Thyroid gland (tissue), 4 donors: ENCODE measurements at places on chromosomes 2 and 18. TPM values are rescaled to one million over a fixed set of nuclear protein-coding genes. Genes with fewer than 3 reads are reported as not detected.

Gene ZEB2
- total RNA-seq = 52.1 TPM

GRCh38 chr2:1721706-1722646 is 22.3 kb downstream of the PXDN start:
- DNase-seq = no peak
- peak overlapping the region; percentile 66 for H3K27ac ChIP-seq
- H3K4me1 ChIP-seq = peaks cover under 1% of the 10 kb centered on the region
- H3K36me3 ChIP-seq = no peaks in the 10 kb centered on the region
- no peak overlapping the region for H3K4me3 ChIP-seq
- no peaks in the 10 kb centered on the region for H3K27me3 ChIP-seq

Gene EN1
- total RNA-seq = 0.11 TPM

DNA sequence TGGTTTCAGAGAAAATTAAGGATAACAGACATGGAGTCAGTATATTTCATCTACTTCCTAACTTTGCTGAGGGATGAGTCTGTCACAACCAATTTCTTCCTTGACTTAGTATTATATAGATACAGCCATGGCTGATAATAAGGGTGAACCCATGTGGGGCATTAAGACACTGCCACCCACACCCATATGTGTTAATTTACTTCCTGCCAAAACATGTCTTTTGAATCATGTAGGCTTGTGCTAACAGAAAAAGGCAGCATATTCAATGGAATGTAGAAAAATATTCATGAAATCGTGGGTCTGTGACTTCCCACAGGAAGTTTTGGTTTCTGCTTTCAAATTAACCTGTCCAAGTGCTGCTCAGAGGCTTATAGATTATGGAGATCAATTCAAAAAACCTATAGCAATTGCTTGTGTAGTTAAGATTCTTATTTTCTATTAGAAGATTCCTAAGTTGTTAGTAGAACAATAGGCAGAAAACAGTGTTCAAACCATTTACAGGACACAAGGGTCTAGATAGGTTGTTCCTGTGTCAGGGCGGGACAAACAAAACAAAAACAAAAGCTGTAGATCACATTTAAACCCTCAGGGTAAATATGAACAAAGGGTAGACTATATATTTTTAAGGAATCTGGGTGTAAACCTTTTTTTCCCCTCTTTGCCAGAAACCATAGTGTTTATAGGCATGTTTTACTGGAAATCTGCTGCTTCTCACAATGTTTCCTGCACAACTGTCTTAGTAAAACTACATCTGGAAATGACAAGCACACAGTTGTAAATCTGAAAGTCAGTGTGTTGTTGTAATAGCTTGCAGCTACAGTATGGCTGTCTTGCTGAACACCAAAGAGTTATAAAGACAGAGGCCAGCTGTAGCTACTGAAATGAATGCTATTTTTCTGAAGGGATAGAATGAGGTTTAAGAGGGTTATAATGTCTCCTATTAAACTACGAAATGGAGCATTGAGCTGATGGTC is 691.2 kb downstream of the EPHA4 start:
- no peaks in the 10 kb centered on the region for H3K4me1 ChIP-seq
- no peak overlapping the region for H3K4me3 ChIP-seq
- H3K27ac ChIP-seq = no peak overlapping the region
- no peaks in the 10 kb centered on the region for H3K36me3 ChIP-seq

- H3K27ac ChIP-seq = peak overlapping the region; percentile 46
- H3K4me3 ChIP-seq = no peak overlapping the region
- no peaks in the 10 kb centered on the region for H3K27me3 ChIP-seq
- DNase-seq = peak; percentile 77
- H3K4me1 ChIP-seq = peaks cover 9% of the 10 kb centered on the region
These were observed 166.4 kb downstream of the TMEM247 start for GRCh38 chr2:46645681-46646162.

Gene RUFY4
- total RNA-seq = not detected
